NCI-H146 (cell line): ENCODE measurements at places on chromosomes 7 and 10.
A peak's percentile ranks its signal among the peaks of the same experiment; 100 is the strongest.

DNA sequence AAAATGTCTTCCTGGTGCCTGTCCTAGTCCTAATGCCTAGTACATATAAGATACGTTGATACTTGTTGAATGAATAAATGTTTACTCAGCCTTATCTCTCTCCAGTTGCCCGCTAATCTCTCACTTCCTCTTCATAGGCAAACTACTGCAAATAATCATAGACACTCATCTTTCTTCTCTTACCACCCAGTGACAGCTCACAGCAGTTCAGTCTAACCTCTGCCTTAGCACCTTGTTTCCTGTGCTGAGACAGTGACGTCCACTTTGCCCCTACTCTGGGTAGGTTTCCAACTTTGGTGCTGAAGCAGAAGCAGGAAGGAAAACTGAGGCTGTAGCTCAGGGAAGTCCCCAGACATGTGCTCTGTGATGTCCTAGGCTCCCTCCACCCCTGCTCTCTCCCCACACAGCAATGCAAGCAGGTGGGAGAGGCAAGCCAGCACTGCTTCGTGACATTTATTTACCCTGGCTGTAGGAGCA, 45.5 kb upstream of the RHOBTB1 start:
- peak; percentile 71 for DNase-seq

GRCh38 chr10:52297747-52298146, 16.3 kb upstream of the DKK1 start:
- no peak for DNase-seq

DNA sequence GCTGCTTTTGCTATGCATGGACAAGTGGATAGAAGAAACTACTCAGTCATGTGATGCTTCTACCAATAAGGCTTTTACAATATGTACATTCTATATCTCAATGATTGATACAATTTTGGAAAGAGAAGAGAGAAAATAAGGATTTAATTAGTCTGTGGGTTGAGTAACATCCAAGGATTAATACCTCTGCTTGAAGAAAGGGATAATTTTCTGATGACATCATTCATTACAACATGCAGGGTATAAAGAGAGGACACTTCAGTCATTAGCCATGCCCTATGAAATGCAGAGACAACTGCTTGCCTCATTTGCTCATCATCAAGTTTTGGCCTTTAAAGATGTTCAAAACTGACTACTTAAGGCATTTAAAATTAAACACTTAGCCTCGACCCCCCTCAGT, 237.3 kb downstream of the AHR start:
- no peak for DNase-seq

- no peak for DNase-seq
Measured at GRCh38 chr10:128907155-128907941, 559.7 kb upstream of the MGMT start.

GRCh38 chr7:44978511-44979366, at the start of gene MYO1G:
TSS of gene MYO1G (minus strand) at chr7:44979015. CDS start at chr7:44978961, 54 bp downstream.
- no peak for DNase-seq

GRCh38 chr7:1994931-1995330, 237.8 kb downstream of the MAD1L1 start:
- no peak for DNase-seq

DNA sequence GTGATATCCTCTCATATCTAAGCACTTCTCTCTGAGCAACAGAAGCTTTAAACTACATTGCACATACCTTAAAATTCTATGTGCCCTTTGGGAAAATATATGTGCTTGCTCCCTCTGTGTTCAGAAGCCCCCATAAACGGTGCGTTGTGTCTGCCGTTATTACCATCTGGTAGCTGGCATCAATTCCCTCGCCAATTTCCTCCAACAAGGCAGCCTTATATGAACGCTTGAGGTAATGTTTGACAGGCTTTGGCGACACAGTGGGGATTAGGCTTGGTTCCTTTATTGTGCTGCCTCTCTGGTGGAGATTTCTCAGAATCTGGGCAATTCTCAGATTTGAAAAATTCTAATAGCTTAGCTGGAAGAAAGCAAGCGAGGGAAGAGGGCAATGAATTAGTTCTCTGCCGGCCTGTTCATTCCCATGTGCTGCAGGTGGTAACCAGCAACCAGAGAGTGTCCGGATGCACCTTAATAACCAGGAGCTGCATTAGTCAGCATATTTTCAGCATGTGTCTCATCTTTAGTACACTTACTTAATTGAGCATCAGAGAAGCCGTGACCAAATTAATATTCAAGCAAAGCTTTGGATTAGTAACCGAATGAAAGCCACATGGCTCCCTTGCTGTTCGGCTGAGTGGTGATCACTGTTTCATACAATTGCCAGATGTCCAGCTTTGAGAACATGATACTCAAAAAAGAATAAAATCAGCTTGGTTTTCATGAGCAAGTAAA, 7.3 kb upstream of the PPP1R17 start:
- no peak for DNase-seq

DNA sequence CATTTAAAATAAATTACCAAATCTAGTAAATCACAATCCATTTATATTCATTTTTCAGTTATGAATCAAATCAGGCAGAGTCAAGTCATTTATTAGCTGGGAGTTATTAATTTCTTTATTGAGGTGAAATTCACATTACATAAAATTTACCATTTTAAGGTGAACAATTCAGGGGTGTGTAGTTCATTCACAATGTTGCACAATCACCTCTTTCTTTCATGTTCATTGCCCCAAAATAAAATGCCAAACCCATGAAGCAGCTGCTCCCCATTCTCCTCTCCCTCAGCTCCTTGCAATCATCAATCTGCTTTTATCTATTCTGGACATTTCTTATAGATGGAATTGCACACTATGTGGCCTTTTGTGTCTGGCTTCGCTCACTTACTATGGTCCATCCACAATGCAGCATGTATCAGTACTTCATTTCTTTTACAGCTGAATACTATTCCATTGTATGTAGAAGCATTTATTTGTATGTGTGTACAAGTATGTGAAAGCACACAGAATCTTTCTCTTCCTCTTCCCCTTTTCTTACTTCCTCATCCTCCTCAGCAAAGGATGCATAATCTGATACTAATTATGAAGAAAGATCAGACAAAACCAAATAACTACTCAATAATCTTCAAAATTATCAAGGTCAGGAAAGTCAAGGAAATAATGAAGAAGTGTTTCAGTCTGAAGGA, 60.6 kb downstream of the LMBR1 start:
- no peak for DNase-seq

DNA sequence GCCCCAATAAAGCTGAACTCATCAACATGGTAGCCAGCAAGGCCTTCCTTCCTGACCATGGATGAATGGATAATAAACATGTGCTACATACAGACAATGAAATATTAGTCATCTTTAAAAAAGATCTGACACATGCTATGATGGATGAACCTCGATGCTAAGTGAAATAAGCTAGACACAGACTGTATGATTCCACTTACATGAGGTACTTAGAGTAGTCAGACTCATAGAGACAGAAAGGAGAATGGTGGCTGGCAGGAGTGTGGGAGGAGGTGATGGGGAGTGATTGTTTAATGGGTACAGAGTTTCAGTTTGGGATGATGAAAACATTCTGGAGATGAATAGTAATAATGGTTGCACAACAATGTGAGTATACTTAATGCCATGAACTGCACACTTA, 114.1 kb upstream of the SORCS3 start:
- no peak for DNase-seq
